ENCODE measurements at places on chromosomes 2 and 18.
A peak's percentile ranks its signal among the peaks of the same experiment; 100 is the strongest.

DNA sequence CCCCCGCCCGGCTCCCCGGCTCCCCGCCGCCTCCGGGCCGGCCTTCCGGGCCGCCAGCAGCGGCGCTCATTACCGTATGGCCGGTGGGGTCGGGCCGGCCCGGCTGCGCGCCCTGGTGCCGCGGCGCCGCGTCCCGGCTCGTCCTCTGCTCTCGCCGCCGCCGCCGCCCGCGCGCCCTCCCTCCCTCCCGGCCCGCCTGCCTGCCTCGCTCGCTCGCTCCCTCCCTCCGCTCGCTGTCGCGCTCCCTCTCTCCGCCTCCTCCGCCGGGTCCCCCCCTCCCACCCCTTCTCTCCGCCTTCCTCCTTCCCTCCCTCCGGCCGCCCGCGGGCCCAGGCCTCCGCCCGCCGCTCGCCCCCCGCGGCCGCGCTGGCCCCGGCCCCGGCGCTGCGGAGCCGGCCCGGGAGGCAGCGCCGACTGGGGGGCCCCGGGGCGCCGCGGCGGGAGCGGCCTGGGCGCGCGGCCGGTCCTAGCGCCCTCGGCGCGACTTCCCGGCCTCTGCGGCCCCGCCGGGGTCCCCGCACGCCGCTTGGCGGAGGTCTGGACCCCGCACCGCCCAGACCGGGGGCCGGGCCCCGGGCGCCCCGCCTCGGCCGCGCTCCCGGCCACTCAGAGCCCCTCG is at the start of gene DNMT3A:
Gene DNMT3A, minus strand, starts transcription at position 173 of the 619 bp plus-strand sequence. CDS start 27,941 bp downstream, outside the sequence.
- peak; percentile 59 for DNase-seq

DNA sequence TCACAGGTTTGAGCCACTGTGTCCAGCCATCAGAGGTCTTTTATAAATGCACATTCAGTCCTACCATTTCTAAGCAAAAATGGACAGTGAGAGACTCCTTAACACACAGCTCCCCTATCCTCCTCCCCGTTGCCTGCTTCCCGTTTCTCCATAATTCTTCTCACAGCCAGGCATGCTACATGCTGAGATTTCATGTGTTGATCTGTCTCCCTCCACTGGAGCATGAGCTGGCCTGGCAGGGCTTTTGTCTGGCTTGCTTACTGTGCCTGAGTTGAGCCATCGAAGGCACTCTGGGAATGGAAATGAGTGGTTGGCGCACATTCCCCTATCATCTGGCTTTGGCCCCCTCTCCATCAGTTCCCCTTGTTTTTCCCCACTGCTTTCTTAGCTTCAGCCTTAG is 413.5 kb downstream of the PTPRM start:
- no peak for DNase-seq

DNA sequence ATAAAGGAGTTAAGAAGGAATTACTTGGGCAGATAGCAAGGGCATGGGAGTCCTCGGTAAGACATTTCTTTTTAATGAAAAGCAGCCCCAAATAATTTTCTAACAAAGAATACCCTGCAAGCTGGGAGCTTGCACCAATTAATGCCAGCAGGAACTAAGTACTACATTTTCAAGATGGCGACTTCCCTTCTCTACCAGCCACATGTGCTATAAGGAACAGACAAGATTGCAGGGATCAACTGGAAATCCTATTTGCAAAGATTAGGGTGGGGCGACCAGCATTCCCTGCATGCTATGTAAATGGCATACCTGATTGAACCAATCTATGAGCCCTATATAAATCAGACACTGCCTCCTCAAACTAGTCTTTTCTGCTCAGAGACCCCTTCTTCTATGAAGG is 827.5 kb downstream of the ADCYAP1 start:
- no peak for DNase-seq

DNA sequence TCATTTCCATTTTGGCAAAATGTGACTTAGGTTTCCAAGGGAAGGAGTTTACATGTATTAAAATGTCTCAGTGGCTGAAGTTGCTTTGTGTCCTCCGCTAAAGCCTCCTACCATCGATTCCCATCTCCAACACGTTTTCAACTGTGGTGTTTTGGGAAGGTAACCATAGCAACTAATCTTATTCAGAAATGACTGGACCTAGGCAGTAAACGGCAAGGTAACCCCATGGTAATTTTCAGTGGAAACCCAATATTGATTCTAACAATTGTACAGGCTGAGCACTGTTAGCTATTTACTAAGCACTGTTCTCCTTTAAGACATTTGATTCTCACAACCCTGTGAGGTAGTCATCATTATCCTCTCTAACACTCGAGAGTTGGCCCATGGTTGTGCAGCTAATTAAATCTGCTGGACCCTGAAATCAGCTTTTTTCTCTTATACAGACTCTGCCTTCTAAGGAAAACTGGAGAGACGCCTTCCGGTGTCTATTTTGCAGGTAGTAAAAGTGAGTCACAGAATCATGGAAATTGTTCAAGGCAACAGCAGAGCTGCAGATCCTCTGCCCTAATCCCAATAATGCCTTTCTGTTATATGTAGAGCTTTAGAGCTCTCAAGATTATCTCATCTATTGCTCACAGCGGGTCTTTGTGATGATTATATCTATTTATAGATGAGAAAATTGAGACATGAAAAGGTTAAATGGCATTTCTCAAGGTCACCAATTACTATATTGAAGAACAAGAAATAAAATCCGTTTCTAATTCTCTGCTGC is 36.2 kb downstream of the FASTKD2 start:
- DNase-seq, result no peak

DNA sequence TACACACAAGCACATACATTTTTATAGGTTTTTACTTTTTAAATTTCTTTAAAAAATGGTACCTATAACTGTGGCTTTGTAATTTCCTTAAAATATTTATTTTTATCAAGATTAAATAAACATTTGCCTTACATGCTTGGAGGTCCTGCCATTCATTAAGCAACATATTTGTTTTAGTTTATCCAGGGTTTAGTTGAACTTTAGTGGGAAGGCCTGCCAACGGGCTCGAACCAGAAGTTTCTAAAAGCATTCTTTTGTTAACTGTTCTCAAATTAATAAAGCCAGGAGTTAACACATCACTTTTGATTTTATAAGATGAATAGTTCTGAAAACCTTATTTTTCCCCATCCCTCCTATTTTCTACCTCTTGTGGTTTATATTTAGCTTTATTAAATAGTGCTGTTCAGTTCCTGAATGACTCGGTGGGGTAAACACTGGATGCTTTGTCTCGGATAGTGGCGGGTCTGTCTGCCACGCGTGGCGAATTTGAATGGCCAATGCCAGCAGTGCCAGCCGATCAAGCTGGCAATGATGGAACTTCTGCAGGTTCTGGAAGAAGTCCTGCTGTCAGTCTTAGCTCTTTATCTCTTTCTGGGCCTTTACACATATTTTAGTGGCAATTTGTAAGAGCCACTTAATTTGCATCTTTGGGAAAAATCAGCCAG is 32.2 kb downstream of the SH3YL1 start:
- no peak for DNase-seq

DNA sequence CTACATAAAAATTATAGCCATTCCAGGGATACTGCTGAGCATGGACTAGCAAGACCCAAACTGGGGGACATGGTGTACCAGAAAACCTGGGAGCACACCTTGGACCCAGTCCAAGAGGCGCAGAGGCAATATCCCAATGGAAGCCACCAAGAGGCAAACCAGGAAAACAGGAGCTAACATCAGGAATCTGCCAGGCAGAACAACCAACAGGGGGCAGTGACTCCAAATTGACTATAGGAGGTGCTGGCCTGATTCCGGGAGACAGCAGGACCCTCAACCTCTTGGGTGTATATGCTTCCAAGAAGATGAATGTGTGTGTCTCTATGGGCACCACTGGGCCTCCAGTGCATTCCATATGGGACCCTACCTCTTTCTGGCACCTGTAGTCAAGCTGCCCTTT is 172.7 kb upstream of the ARL4C start:
- no peak for DNase-seq

GRCh38 chr2:147100406-147101035 is 744.3 kb upstream of the ACVR2A start:
- DNase-seq, result no peak

DNA sequence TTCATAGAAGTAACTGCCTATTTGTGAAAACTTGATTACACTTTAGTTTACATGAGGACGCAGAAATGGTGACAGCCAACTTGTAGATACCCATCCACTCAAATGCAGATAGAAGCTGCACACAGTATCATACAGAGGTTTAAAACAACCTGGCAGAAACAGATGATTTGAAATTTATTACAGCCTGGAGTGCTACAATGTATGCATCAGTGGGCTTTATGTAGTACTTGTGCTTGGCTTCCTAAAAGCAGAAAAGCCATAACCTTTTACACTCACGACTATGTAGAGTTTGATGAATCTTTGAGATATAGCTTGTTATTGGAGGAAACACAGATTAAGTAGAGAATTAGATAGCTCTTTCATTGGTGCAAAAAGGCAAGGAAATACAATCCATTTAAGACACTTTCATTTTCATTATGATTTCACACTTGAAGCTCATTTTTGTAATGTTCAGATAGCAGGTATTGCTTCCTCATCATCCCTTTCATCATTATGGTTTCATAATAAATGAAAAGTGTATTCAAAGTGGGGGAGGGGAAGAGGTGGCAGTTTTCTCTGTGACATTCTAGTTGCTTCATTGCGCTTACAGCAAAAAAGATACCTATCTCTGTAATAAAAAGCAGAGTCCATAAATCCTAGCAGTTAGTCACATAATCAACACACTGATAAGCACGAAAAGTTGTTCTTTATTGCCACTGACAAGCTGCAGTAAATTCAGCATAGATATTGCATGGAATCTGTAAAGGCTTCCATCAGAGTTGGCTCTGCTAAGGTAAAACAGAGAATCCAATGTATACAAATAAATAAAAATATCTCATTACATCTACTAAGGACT is 789.8 kb upstream of the FSHR start:
- DNase-seq, result no peak

- DNase-seq, result no peak
Measured at GRCh38 chr2:21422724-21423522, 299.2 kb downstream of the TDRD15 start.

DNA sequence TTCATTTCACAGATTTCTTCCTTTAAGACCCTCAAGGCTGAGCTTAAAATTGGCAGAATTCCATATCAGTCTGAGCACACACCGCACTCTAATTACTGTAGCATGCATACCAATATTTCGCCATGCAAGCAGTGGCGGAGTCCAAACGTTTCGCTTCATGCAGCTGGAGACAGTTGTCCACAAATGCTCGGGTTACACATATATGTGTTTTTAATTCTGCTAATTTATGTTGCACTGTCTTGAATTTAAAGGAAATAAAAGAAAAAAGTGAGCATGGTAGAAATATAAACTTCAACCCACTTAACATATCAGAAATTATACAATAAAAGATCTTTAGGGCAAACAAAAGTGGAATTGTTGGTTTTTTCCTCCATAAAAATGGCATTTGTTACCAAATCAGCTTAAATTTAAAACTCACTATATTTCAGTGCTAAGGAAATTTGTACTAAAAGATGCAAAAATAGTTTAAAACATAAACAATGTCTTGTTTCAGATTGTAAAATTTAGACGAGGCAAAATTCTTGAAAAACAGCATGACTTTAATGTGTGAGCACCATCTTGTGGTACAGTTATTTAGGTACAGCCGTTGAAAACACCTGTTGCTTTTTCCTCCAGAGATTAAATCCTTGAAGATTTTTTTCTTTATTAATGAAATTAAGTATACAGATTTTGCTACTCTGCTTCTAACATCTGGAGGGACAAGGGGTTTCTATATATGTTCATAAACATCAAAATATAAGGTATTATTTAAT is 24.1 kb upstream of the KANSL1L start:
- DNase-seq, result no peak

GRCh38 chr2:127104881-127105655 is 1.9 kb downstream of the BIN1 start:
- no peak for DNase-seq

DNA sequence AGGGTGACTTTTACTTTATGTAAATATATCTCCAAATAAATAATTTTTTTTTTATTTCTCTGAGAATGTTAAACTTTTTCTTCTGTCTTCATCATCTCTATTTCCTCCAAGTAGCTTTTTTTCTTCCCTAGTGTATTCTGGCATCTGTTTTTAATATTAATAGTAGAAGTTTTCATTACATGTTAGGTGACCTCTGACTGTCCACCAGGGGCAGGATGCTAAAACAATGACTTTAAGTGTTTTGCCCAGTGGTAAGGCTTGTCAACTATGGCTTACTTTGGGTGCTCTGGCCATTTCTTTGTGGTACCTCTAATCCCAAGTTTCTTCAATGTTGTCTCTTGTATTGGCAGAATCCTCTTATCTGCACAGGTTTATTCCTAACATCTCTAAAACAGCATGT is 127.1 kb downstream of the SRBD1 start:
- no peak for DNase-seq

DNA sequence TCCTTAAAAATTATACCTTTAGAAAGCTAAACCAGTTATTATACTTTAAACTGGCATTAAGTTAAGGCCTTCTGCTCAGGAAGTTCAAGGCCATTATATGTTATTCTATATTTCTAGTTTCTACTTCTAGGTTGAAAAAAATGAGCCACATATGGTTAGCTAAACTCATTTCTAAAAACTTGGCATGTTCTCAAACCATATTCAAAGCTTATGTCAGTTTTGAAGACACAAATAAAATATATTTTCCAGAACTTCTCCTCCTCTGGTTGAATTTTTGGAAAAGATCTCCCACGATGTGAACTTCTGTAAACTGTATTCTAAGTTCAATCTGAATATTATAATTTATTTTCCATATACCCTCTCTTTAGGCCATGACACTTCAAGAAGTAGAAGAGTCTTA is 103.5 kb downstream of the NYAP2 start:
- DNase-seq, result no peak

- DNase-seq, result no peak
Measured at GRCh38 chr2:131027566-131028528, 65.4 kb downstream of the FAM168B start.

DNA sequence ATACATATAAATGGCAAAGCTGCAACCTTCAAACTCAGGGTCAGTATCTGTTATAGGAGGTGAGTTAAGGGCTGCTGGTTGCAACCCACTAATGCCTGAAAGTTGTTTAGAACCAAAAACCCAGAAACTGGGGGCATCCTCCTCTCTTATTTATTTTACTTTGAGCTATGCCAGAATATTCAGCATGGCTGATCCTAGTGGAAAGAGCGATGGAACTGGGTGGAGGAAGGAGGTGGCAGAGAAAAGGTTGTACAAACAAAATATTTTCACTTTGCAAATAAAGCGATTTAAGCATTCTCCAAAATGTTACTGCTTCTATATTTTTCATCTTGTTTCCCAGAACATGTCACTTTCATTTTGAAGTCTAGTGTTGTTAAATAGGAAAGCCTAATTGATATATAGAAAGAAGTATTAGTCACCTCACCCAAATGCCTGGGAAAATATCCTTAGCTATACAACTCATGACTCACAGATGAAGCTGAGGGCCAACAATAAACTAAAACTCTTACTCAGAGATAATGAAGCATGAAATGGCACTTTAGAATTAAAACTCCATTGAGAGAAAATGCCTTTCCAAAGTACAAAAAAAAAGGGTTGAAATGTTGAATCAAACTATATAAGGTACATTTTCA is 251.4 kb upstream of the UBE2E3 start:
- DNase-seq, result no peak

GRCh38 chr18:61080954-61081528 is 252.2 kb upstream of the CDH20 start:
- no peak for DNase-seq

Measured in activated T-cell treated with anti-CD3 and anti-CD28 coated beads for 48 hours (primary cell).